ENCODE measurements at places on chromosomes 12 and 14.

DNA sequence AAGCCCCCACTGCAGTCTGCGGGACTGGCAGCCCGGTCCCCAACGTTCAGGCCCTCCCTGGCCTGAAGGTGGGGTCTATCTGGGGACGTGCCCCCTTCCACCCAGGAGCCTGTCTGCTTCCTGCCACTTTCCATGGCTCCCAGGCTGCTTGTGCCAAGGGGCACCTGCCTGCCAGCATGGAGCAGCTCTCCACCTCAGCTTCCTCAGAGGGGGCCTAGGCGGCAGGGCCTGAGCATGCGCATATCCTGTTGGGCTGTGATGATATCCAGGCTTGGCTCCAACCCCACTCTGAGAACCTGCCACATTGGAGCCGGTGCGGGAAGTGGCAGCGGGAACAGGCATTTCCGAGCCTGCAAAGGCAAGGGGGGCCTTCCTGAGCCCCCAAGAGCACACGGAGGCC lies 57.4 kb downstream of the FUT8 start:
- H3K4me1 ChIP-seq, result peaks cover 32% of the 10 kb centered on the region
- H3K36me3 ChIP-seq, result peaks cover 7% of the 10 kb centered on the region
- H3K27ac ChIP-seq, result no peak overlapping the region
- no peaks in the 10 kb centered on the region for H3K27me3 ChIP-seq
- no peak for DNase-seq

GRCh38 chr14:91945751-91946621 lies 1.5 kb downstream of the FBLN5 start:
- H3K27ac ChIP-seq, result peak overlapping the region; percentile 61
- H3K36me3 ChIP-seq, result no peaks in the 10 kb centered on the region
- DNase-seq, result no peak
- peaks cover 20% of the 10 kb centered on the region for H3K4me1 ChIP-seq
- peak overlapping the region; percentile 80 for H3K4me3 ChIP-seq

GRCh38 chr12:4106621-4107020 lies 166.9 kb upstream of the CCND2 start:
- DNase-seq, result no peak
- H3K27ac ChIP-seq, result no peak overlapping the region
- H3K36me3 ChIP-seq, result no peaks in the 10 kb centered on the region

- H3K36me3 ChIP-seq, result peaks cover 4% of the 10 kb centered on the region
- no peaks in the 10 kb centered on the region for H3K4me1 ChIP-seq
- H3K27ac ChIP-seq, result no peak overlapping the region
Observed at GRCh38 chr12:14968478-14968877, 4.4 kb upstream of the PDE6H start.

- DNase-seq, result no peak
- no peaks in the 10 kb centered on the region for H3K36me3 ChIP-seq
- H3K4me3 ChIP-seq, result no peak overlapping the region
- H3K4me1 ChIP-seq, result no peaks in the 10 kb centered on the region
Observed at GRCh38 chr14:57549765-57550420, 56.2 kb upstream of the CCDC198 start.

GRCh38 chr12:6343518-6343917 lies 1.6 kb upstream of the TNFRSF1A start:
- no peak overlapping the region for H3K27ac ChIP-seq
- peaks cover 35% of the 10 kb centered on the region for H3K4me1 ChIP-seq
- H3K4me3 ChIP-seq, result no peak overlapping the region

DNA sequence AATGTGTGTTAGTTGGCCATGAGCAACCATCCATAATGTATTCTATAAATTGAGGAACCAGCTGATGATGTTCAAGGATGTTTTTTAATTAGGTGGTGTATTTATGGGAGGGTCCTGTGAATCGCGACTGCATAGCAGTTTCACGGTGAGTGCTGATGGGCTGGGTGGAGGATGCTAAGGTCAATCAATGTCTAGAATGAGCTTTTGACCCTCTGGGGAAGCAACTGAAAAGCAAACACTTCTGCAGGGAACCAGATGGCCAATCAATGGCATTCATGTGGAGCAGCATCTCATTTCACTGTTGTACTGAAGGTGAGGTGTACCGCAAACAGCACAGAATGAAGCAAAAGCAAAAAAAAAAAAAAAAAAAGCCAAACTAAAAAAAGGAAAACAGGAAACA lies 676.1 kb upstream of the TMEM132C start:
- peaks cover 17% of the 10 kb centered on the region for H3K4me1 ChIP-seq
- H3K27me3 ChIP-seq, result peaks cover 2% of the 10 kb centered on the region
- no peak for DNase-seq
- H3K36me3 ChIP-seq, result no peaks in the 10 kb centered on the region
- no peak overlapping the region for H3K27ac ChIP-seq

DNA sequence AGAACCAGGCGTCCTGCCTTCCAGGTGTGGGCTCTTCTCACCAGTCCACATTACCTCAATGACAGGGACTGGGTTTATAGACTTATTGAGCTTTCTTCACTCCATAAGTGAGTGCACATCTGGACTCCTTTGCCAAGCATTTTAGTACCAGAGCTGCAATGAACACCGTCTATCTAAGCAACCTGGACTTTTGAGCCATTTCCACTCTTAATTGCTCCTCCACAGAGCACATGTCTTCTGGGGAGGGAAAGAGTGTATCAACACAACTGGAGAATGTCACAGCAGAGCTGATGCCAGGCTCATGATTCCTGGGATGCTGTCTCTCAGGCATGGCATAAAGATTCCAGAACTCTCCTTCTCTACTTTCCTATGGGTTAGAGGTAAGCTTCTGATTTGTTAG lies 43.0 kb upstream of the BDKRB2 start:
- H3K4me1 ChIP-seq, result peaks cover 17% of the 10 kb centered on the region
- no peaks in the 10 kb centered on the region for H3K36me3 ChIP-seq
- H3K27ac ChIP-seq, result no peak overlapping the region
- no peak overlapping the region for H3K4me3 ChIP-seq

- H3K27ac ChIP-seq, result no peak overlapping the region
- H3K4me3 ChIP-seq, result no peak overlapping the region
- peaks cover 11% of the 10 kb centered on the region for H3K4me1 ChIP-seq
- DNase-seq, result no peak
Observed at GRCh38 chr14:103544388-103545218, 15.6 kb downstream of the TRMT61A start.
